DMS53 (cell line): ENCODE measurements at places on chromosomes 6 and 20.

DNA sequence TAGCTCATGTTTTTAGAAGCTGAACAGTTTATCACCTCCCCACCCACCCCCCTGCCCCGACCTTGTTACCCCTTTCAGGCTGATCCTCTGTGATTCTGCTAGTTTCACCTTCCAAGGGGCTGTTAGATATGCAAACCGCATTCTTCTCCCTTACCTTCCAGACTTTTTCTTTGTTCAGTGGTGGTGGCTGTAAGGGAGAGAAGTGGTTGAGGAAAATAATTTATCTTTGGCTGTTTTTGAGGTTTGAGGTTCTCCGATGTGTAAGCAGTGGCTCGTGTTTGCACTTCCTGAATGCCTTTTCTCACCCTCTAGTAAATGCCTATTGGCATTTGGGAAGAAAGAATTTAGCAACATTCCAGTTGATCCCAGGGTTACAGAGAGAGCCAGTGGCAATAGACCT lies 69.4 kb upstream of the KCNG1 start:
- no peak for DNase-seq

GRCh38 chr6:2086326-2086965 lies 159.0 kb downstream of the GMDS start:
- DNase-seq, result no peak

GRCh38 chr6:158801655-158802294 lies 17.4 kb downstream of the EZR start:
- DNase-seq, result no peak

- DNase-seq, result no peak
Observed at GRCh38 chr6:43078691-43079090, 2.6 kb downstream of the PTK7 start.

GRCh38 chr6:109766167-109766566 lies 75.1 kb downstream of the FIG4 start:
- no peak for DNase-seq

DNA sequence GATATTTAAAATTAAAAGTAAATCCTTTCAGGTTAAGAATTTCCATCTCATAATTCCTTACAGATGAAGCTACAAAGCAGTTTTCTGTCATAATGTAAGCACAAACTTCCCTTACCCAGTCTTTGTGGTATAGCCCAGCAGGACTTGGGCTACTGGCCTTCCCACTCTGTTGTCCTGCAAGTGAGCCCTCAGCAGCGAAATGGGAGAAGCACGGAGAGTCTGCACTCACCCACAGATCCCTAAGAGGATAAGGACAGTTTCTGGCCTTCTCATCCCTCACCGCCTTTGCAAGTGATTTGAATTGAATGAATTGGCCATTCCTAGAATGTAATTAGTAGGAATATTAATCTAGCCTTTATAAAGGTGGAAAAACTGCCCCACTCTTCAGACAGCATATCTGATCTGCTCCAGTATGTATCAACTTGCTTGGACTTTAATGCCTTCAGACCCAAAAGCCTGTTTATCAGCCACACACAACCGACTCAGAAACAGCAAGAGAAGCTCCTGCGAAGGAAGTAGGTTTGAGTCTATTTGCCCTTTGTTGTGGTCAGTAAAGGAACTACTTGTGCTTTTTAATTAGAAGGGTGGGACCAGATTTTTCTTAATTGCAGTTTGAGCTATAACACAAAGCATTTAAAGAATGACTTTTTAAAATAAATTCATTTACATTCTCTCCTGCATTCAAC lies 29.9 kb upstream of the PRDM1 start:
- no peak for DNase-seq
